ENCODE measurements at places on chromosomes 11 and 22.

DNA sequence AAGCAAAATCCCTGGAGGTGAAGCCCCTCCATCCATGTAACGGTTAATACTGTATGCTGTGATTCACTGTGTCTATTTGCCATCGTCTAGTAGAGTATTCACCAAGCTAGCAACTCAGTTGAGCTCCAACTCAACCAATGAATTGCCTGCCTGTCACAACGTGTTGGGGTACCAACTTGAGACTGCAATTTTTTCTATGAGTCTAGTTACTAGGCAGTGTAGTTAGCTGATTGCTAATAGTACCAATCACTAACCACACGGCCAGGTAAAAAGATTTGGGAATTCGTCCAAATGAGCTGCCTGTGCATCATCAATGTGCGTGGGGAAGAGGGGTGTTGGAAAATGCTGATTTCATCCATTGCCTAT lies 1.0 kb upstream of the BTG4 start:
- DNase-seq = no peak

GRCh38 chr22:43110444-43110926 lies at the start of gene BIK:
TSS of gene BIK (plus strand) at chr22:43110750. CDS start at chr22:43124023, 13,273 bp downstream.
- DNase-seq = peak; percentile 27

DNA sequence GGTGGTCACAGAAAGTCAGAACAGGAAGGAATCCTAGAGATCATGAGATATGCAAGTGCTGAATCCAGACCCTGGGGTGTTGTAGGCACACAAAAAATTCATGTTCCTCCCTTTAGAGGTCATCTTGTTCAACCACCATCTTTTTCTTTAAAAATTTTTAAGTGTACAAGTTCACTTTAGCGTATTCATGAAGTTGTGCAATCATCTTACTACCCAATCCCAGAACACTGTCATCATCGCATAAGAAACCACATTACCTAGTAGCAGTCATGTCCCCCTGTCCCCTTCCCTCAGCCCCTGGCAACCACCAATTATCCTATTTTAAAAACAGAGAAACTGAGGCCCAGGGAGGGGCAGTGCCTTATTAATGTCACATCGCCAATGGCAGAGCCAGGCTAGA lies 20.3 kb upstream of the WNT11 start:
- no peak for DNase-seq

DNA sequence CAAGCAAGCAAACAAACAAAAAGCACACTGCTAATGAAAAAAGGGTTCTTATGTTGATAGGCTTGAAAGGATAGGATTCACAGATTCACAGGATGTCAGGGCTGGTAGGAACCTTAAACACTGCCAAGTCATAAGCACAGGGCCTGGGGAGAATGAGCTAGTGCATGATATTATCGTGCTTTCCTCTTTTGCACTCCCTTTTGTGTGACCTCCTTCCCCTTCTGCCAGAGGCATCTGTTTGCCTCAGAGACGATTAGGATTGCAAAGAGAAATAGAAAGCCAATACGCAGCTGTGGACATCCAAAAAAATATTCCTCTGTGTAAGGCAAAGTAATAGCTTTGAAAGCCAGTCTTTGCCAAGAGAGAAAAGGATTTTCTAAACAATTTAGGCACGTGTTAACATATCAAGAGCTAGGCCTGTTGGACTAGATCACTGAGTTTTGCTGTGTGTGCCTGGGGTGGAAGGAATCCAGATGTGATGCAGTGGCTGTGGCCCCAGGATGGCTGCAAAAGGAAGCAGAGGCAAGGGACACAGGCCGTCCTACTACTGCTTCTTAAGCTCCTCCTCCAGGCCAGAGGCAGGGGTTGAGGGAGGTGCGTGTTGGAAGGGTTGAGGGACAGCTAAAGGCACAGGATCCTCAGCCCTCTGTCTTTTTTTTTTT lies 30.6 kb downstream of the MCHR1 start:
- no peak for DNase-seq

DNA sequence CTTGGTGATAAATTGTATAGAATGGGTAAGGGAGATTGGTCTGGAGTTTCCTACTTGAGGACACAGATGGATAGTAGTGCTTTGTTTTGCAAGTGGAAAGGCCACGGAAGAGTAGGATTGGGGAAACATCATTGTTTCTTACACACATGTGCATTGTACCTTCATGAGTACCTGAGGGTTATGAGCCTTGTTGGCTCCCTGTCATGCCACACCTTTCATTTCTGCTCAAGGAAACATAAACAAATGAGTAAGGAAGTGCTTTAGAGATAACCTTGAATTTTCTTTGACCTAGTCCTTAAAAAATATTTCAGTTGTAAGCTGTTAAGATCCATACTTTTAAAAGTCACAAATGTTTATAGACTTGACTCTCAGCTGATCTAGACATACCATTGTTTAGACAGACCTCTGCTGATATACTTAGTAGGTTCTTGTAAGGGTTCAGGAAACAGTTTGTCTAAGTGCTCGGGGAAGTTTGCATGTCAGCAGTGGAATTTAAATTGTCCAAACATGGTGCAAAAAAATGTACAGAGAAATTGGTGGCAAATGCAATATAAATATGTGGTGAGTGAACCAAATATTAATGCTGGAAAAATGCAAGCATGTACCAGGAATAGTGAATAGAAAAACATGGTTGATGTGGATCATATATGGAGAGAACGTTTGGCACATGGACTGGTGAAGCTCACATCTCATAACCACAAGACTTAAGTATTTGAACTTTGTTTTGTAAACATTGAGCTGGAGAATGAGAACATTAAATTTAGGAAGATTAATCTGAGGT lies 40.9 kb downstream of the GAS2 start:
- no peak for DNase-seq

DNA sequence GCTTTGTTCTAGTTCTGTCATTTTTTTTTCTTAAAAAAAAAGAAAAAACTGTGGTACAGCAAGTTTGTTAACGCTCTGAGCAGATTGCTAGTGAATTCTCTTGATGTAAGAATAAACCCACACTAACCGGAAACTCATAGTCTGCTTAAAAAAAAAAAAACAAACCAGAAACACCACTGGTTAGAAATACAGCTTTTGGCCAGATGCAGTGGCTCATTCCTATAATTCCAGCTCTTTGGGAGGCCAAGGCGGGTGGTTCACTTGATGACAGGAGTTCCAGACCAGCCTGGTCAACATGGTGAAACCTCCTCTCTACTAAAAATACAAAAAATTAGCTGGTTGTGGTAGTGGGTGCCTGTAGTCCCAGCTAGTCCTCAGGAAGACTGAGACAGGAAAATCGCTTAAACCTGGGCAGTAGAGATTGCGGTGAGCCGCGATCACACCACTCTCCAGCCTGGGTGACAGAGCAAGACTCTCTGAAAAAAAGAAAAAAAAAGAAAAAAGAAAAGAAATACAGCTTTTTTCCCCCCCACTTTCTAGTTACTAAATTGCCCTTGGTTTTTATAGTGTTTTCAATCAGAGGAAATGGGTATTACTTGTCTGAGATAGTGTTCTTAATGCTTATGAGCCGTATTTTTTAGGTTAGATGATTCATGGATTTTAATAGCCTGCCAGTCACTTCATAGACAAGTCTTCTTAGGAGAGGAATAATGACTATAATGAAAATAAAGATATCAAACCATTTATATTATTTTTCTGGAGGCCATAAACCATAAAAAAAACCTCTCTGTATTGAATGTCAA lies 222.8 kb downstream of the DDX10 start:
- no peak for DNase-seq

- no peak for DNase-seq
Observed at GRCh38 chr11:82009133-82009532, 724.5 kb downstream of the FAM181B start.

- DNase-seq = no peak
Observed at GRCh38 chr11:12397931-12398334, 20.6 kb downstream of the PARVA start.

DNA sequence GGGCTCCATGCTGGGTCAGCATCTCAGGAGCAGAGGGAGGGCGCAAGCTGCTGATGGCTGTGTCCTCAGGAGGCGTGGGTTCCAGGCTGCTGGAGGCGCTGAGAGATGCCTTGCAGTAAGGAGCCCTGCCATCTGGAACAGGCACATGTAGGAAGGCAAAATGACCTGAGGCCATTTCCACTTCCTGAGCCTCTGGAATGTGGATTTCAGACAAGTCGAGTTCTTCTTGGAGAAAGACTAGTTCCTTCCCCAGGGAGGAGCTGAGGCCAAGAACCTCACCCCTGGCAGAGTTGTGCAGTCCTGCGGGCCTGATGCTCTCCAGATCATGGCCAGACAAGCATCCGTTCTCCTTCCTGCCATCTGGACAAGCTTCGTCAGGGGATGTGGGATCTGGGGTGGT lies 19.3 kb downstream of the HPS4 start:
- no peak for DNase-seq

DNA sequence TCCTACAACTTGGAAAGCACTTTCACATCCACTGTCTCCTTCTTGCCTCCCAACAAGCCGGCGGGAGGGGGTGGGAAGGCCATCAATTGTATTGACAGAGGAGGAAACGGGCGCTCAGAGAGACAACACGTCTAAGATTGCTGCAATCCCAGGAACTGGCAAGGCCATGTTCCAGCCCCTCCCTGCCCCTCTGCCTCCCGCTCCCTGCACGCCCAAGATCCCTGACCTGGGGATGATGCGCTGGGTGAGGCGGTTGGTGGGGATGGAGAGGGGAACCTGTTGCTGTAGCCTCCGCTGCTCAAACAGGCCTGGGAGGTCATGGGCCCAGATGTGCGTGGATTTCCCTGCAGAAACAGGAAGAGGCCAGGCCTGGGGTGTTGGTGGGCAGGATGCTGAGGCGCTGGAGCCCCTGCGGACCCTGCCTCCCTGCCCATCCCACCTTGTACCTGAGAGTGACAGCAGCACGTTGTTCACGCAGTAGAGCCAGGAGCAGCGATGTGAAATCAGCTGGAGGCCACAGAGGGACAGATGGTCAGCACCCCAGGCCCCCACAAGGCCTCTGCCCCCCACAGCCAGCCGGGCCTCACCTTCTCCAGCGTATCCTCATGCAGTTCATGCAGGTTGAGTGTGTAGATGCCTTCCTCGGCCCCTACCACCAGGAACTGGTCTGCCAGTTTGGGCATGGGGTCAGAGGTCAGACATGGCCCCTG lies 6.8 kb downstream of the MAP4K2 start:
- no peak for DNase-seq

- no peak for DNase-seq
Observed at GRCh38 chr11:108959105-108959761, 294.4 kb downstream of the DDX10 start.

- DNase-seq = no peak
Observed at GRCh38 chr11:12890476-12890875, 118.6 kb upstream of the RASSF10 start.

- DNase-seq = no peak
Observed at GRCh38 chr11:125953401-125953935, 7.6 kb downstream of the VSIG10L2 start.

- no peak for DNase-seq
Observed at GRCh38 chr11:3982431-3982830, 112.2 kb upstream of the RRM1 start.

DNA sequence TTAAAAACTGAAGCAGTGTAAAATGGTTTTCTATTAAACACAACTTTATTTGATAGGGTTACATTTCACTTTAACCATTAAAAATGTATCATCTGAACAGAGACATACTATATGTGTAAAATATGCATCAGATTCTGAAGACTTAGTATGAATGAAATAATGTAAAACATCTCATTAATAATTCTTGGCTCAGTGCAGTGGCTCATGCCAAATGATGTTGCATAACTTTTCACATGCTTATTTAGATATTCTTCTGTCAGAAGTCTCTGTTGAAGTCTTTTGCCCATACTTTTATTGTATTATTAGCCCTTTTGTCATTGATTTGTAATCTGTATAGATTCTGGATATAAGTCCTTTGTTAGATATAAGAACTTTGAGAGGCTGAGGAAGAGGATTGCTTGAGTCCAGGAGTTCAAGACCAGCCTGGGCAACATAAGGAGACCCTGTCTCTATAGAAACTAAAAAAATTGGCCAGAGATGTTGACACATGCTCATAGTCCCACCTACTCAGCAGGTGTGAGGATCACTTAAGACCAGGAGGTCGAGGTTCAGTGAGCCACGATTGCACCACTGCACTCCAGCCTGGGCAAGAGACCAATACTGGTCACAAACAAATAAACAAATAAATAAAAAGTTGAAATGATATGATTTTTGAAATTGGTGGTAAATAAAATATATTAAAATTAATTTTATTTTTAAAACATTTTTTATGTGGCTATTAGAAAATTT lies 73.8 kb upstream of the PARVA start:
- no peak for DNase-seq

DNA sequence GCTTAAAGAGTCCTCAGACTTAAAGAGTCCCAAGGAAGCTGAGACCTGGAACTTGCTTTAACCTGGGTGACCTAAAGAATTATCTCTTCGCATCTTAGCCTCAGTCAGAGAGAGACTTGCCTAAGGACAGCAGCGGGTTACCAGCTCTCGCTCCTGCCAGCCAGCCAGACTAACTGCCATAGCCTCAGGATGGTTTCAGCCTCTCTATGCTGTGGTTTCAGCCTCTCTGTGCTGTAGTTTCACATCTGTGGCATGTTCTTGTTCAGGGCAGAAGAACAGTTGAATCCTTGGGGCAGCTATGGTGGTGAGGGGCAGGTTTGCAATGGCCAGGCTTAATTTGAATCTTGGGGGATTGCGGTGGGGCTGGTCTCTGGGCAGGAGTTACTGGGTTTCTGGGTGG lies 2.3 kb downstream of the FRMD8 start:
- DNase-seq = no peak

- DNase-seq = peak; percentile 88
Observed at GRCh38 chr11:111870886-111871692, at the start of gene ALG9. TSS of gene ALG9 (minus strand) at chr11:111871581. CDS start at chr11:111871482, 99 bp downstream.

DNA sequence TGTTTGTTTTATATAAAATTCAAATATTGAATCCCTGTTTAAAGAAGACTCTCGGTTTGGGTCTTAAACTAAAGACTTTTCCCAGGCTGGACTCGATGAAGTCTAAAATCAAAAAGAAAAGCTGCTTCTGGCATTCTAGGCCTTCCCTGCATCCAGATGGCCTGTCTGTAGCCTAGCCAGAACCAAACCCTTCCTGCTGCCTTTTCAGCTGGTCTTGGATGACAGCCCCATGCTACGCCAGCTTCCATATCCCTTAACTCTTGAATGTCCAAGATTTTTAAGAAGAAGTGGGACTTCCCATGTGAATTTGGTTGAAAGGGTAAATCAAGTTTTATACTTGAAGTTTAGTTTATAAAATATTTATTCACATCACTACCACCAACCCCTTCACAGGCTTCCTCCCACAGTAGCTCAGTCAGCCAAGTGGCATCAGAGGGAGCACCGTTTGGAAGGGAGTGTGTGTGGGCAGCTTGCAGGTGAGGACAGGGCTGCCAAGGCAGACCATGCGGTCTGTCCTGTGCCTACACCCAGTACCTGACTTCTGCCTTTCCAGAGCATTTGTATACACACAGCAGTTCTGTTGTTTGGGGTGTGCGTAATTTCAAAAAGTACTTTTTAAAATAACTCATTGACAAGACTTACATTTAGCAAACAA lies 18.2 kb upstream of the PSMA1 start:
- DNase-seq = no peak

DNA sequence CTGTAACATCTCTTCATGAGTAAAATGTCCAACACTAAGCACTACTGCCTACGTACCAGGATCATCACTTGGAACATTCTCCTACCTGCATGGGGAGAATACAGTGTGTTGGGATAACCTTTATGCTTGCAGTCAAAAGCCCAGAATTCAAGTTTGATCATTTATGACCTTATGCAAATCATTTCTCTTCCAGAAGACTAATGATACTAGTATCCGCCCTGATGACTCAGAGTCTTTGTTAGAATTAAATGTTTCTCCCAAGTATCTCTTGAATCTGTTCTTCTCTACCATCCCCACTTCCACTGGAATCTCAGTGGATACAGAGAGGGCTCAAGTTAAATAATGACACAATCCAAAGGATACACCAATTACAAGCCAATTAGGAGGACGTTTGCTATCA lies 12.4 kb downstream of the MAJIN start:
- no peak for DNase-seq

GRCh38 chr11:44311339-44312261 lies 1.7 kb upstream of the ALX4 start:
- DNase-seq = no peak

All from neural crest cell (in vitro differentiated cells).